ENCODE measurements at places on chromosomes 7 and 10.

GRCh38 chr10:29810816-29811215, 176.0 kb upstream of the SVIL start:
- DNase-seq, result peak; percentile 21

DNA sequence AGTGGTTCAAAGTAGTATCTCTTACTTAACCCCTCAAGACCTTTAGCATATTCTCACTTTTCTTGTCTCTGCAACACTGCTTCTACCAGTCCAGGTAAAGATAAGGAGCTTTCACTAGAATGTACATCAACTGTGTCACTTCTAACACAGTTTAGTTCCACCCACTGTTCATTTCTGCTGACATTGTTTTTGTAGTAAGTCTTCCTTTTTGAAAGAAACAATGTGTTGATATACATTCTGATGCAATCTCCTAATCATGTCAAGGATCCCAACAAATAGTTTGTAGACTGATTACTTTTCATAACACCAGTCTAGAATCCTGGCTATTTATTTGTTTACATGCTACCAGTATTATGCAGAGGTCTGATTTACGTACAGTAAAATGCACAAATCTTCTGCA, 47.5 kb downstream of the CCSER2 start:
- DNase-seq, result no peak

- peak; percentile 99 for DNase-seq
Measured at GRCh38 chr7:36115448-36116321, 37.4 kb upstream of the EEPD1 start.

DNA sequence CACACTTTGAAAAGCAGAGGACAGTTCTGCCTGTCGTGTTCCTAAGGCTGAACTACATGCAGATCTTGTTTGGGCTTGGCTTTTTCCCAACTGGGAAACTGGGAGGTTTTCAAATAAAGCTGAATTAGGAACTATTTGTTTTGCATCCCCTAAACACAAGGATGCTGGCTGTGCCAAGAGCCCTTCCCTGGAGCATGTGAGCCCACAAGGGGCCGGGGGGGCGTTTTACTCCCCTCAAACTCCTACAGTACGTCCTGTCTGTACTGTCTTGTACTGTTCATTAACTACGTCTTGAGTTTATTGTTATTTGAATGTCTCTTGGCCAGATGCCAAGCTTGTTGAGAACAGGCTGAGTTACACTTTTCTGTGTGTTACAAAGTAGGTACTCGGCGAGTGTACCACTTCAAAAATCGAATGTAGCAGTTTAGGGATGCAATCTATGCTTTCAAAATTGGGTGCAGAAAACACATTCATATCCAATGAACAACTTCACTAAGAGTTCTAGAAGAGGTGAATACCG, 94.9 kb downstream of the GFRA1 start:
- no peak for DNase-seq

DNA sequence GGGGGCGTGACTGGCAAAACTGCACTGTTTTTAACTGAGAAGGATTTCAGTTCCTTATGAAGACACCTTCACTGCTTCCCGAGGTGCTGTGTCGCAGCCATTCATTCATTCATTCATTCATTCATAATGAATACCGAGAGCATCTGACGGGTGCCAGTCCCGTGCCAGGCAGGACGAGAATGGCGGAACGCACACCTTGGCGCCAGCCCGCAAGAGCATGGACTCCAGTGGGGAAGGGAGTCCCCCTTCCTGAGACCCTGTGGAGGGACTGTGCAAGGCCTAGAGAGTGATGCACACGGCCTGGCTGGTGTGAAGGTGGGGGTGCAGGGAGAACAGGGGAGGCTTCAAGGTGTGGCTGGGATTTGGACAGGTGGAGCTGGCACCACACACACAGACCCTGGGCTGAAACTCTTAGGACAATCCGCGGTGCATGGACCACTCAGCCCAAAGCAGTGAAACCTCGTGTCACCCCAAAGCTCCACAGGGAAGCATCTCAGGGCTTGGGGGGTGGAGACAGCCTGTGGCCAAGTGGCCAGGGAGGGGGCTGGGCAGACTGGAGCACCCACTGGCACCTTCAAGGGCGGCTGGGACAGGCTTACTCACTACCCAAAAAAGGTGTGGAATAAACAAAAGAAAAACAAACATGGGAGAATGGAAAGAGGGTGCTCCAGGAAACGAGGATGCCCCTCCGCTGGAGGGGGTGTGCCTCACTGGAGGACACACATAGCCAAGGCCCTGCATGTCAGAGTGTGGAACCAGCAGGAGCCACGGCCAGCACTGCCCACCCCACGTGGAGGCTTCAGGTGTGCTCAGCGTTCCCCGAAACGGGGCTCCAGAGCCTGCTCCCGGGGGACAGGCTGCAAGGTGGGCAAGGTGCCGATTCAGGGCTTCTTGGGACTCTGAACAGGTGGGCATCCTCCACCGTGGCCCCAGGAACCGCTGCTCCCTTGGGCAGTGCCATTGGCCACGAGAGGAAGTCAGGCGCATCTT, 37.7 kb downstream of the EBF3 start:
- no peak for DNase-seq

DNA sequence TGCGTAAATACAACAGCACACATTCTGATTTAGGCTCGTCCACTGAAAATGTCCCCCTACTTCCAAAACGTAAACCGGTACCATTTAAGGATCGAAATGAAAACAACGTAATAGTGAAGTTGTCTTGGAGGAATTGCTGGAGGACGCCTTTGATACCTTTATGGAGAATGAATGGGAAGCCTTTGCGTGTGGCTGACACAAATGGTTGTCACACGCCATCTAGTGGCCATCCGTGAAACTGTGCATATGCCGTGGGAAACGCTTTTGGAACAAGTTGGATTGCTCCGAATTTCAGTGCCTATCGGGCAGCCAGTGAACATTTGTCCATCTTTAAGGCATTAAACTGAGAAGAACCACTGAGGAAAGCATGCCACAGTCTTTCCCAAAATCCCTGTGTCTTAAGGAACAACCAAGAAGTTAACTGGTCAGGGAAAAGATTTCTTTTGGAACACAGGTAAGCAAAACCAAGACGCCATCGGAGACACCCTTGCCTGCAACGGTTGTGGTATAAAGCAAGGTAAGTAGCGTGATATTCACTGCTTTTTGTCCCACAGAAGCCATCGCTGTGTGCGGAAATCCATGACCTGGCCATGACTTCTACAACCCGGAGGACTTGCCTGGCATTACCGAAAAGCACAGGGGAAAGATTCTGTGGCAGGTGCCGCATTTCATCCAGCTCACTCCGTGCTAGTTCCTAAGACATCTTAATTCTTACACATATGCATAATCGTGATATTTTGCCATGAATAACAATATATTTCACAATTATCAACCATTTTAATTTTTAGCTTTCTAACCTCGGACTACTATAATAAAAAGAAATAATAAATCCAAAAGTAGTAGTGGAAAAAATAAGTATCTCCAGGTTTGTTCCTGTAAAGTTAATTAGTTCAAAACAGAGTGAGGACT, 100.6 kb downstream of the FAM204A start:
- DNase-seq, result peak; percentile 81

GRCh38 chr7:128108641-128109423, 77.6 kb upstream of the LRRC4 start:
- DNase-seq, result no peak

DNA sequence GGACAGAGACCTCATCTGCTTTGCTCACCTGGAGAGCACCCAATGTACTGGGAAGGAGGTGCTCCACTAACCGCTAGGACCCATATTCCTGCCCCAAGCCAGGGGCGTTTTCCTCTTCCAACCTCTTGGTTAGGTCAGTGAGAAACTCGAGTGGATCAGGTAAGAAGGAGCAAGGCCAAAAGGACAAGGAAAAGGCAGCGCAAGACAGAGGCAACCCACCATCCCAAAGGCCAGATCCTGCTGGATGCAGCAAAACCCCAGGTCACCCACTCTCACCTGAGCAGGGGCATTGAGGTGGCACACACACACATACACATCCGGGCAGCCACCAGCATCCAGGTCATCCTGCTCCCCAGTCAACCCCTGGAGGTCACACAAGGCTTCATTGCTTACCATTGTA, 105.1 kb downstream of the GRID1 start:
- DNase-seq, result no peak
